NCI-H2171 (cell line): ENCODE measurements at places on chromosomes 13 and 19.
A peak's percentile ranks its signal among the peaks of the same experiment; 100 is the strongest.

DNA sequence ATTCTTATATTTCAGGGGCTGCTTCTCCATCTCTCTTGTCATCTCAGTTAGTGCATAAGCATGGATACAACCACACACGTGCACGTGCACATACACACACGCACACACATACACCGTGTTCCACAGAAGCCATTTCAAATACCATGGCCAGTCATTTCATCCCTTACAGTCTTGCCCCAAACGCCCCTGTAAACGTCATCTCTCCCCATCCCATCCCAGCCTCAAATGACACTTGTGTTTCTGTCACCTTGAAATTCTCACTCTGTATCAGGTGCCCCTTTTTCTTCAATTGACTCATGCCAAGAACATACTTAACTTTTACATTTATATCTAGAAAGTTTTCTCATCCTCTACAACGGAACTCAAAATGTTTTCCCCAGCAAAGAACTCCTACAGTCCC lies 220.5 kb downstream of the IRS2 start:
- DNase-seq, result no peak

DNA sequence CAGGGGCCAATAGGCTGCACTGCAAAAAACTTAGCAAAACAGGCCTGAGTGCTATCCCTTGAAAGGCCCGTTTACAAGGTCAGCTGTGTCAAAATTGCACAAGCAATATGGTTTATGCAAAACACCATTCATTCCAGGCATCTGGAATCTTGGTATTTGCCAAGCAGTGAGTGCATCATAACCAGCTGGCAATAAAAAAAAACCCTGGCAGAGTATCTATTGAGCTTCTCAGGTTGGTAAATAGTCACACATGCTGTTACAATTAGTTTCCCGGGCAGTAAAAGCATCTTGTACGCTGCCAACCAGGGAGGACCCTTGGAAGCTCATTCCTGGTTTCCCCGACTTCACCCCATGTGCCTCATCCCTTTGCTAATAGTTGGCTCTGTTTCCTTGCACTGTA lies 21.3 kb downstream of the ZNF77 start:
- peak; percentile 71 for DNase-seq

- no peak for DNase-seq
These were observed 63.5 kb downstream of the TSHZ3 start for GRCh38 chr19:31285744-31286143.

- no peak for DNase-seq
These were observed 68.4 kb downstream of the EPS15L1 start for GRCh38 chr19:16403151-16403977.

GRCh38 chr13:113172419-113172926 lies 14.0 kb downstream of the PROZ start:
- DNase-seq, result no peak

DNA sequence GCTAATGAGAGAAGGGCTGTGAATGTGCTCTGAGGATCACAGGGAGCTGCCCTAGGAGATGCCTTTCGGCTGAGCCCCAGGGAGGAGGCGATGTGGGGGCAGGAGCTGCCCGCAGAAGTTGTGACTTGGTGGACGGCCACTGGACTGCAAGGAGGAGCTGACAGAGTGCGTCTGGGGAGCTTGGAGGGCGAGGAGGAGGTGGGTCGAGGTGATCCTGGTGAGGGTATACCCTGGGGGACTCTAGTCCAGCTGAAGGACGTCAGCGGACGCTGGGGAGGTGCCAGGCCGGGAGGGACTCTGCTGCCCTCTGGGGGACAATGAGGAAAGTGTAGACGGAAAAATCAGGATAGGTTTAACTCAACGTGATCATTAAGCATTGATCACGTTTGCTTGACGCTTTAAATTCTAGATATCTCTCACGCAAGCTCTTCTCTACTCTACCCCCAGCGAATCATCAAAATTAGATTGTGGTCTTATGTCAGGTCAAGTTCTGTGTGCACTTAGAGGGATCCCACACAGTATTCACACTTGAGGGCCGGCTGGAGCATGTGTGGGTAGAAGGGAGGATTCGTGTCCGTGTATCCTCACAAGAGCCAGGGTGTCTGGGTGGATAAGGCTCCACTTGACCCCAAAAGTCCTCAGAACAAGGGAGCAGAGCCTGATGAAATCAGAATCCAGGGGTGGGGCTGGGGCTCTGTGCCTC lies 3.3 kb upstream of the CEACAM7 start:
- DNase-seq, result no peak

GRCh38 chr19:53866865-53867224 lies 838 bp upstream of the MYADM start:
- DNase-seq, result no peak

DNA sequence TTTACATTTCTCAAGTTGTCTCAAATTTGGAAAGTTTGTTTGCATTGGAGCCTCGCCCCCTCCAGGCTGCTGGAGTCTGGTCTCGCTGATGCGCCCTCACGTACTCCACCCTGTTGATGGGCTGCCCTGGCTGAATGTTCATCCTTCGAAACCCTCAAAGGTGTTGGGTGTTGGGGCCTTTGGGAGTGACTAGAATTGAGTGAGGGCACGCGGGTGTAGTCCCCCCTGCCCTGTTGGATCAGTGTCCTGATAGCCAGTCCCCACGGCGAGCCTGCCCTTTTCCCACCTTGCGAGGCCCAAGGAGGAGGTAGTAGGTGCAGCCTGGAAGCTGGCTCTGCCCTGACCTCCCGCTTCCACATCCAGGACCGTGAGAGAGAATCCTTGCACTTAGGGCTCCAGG lies 14.8 kb downstream of the TFDP1 start:
- no peak for DNase-seq

- DNase-seq, result no peak
These were observed 68.8 kb downstream of the TSHZ3 start for GRCh38 chr19:31280287-31281006.

DNA sequence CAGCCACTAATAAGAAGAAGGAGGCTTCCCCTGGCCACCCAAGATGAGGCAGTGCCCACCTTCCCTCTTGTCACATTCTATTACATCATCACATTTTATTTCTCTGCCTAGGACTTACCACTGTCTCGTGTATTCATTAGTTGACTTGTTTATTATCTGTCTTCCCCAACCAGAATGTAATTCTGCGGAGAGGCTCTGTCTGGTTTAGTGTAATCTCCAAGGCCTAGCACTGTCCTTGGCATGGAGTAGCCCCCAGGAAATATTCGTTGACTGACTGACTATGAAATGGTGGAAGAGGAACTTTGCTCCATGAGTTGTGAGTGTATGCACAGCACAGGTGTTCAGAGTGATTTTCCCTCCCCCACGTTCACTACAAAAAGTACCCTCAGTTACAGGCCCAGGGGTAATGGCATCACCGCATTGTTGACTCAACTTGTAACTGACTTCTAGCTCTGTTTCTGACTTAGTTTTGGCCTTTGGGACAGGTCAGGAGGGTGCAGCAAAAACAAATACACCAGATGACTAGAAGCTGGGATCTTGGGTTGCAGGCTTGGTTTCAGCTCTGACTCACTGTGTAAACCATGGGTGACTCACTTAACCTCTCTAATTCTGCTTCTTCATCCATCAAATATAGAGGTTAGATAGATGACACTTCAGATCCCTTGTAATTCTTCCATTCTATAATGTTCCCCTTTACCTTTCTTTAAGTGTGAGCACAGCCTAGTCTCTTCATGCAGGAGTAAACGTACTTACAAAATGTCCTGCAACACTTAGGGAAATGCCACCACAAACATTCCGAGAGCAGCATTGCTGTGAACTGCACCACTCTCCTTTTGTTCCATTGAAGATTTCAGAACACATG lies 229.7 kb downstream of the KCNRG start:
- no peak for DNase-seq

DNA sequence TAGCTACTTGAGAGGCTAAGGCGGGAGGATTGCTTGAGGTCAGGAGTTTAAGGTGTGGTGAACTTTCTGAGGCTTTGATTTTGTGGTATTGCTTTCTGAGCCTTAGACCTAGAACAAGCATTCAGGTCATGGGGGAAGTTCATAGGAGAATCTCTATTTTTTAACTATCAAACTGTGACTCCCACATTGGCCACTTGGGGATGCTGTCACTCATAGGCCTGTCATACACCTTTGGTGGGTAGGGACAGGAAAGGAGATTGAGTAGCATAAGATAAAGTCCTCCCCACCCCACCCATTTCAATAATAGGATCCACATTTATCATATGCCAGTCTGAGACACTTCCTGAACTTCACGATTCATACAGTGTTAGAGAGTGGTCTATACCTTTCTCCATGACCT lies 41.9 kb upstream of the PSG2 start:
- DNase-seq, result no peak
